ENCODE measurements at places on chromosomes 13 and 19.
A peak's percentile ranks its signal among the peaks of the same experiment; 100 is the strongest.

- DNase-seq, result no peak
These were observed 319.9 kb downstream of the ATP8A2 start for GRCh38 chr13:25691654-25692053.

DNA sequence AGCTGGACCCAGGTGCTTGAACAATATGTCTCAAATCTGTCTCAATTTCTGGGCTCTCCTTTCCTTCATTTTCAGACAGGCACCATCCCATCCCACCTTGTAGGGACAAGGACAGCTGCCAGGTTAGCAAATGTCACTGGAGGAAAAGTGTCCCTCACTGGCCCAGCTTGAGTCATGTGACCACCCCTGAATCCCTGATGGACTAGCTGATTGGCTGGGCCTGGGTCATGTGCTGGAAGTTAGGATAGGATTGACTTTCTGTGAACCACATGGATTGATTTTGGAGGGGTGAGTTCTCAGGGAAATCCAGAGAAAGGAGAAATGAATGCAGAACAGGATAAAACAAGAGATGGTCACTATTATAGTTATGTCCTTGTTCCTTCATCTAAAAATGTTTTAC, 28.2 kb upstream of the FXYD3 start:
- no peak for DNase-seq

DNA sequence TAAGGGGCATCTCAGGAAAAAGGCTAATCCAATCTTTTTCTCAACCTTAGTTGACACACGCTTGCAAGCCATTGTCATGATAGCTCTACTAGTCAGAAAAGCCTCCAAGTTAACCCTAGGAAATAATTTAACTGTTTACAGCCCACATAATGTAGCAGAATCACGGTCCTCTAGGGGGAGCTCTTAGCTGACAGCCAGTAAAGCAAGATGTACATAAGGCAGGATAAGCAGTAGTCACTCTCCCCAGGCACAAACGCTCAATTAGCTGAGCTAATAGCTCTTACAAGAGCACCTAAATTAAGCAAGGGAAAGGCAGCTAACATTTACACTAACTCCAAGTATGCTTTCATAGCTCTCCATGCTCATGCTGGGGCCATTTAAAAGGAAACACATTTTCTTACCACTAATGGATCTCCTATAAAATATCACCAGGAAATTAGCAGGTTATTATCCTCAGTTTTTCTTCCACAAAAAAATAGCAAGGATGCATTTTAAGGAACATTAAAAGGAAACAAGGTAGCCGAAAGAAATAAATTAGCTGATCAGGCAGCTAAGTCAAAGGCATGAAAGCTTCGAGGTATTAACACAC, 33.7 kb upstream of the ZSCAN5A start:
- no peak for DNase-seq

DNA sequence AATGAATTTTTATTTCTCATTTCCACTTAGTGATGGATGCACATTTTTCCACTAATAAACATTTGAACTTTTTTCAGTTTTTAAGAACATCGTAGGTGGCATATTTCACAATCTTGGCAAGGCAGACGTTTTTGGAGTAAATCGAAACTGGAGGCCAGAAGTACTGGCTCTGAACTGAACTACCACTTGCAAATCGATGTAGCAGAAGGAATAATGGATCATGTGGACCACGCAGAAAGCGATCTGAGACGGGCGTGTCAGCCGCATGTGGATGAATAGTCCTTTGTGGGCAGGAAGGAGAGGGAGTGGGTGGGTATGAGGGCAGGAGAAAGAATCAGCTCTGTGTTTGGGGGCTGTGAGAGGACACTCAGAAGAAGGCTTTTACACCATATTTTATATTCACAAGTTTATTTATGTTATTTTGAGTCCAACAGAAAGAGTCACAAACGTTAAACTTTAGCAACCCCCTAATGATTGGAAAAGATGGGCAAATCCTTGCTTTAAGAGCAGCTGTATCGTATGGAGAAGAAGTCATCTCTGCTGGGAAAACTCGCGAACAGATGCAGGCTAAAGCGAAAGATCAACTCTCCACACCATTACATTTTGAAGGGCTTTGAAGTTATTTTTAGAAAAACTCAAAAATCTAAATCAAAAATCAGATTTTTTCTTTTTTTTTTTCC, 90.5 kb downstream of the COL4A2 start:
- DNase-seq, result no peak

- no peak for DNase-seq
These were observed 56.3 kb downstream of the FOXO1 start for GRCh38 chr13:40609972-40610726.

DNA sequence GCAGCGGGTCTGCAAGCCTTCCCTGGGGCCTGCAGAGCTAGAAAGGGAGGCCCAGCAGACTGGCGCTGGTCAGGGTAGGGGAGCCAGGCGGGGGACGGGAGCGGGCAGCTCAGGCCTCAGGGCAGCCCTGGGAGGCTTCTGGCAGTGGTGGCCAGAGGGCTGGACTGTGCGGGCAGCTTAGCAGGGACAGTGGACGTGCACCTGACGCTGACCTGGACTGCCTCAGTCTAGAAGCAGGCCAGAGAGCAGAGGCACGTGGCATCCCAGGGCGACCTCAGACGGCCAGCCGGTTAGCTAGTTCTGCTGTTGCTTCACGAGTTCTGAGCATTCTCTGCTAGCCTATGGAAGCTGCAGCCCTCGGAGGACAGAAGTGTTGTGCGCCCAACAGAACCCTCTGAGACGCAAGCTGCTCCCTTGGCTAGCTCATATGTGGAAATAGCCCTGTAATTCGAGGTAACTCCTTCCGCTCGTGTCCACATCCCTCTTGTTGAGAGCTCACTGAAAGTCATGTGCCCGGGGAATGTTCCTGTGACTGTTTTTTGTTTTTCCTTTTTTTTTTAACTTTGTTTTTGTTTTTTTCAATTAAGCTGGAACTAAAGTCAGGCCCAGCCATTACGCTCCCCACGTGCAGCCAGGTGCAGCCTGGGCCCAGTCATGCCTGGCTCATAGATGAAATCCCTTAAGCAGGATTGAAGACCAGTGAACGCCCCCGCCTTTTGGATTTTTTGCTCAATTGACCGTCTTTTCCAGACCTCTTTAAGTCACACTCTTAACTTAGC, 1.9 kb upstream of the FAM174C start:
- DNase-seq, result no peak

GRCh38 chr19:7263521-7263920, 30.7 kb downstream of the INSR start:
- no peak for DNase-seq

DNA sequence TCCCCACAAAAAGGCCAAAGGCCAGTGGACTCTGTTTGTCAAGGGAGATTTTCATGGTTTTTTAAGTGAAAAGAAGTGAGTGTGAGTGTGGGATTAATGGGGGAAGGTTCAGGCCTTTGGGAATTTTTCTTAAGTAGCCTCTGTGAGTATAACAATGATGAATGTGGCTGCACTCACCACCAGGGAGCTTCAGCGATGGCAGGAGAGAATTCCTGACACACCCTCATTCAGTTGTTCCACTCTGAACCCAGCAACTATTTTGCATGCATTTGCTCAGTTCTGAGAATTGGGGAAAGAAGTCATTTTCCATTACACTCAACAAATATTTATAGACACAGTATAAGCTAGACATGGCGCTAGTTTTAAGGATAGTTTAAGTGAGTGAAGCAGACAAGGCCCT, 117.9 kb downstream of the CCNA1 start:
- no peak for DNase-seq

GRCh38 chr13:21846605-21847004, 175.7 kb downstream of the FGF9 start:
- DNase-seq, result no peak

GRCh38 chr19:2089001-2089711, 7.0 kb downstream of the MOB3A start:
- DNase-seq, result no peak

DNA sequence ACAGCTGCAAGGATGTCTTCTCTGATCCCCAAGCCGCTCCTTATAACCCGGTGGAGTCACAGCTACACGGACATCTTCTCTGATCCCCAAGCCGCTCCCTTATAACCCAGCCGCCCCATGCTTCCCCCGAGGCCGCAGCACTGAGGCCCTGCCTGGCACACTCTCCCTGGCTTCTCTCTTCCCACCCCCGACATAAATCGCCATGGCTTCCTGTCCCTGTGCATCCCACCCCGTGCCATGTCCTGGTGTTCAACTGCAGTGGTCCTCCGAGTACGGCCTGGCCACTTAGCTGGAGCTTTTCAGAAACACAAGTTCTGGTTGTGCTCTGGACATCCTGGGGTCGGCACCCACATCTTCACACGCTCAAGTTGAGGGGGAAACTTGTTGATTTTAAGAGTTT, 60.4 kb downstream of the RASA3 start:
- DNase-seq, result no peak

- DNase-seq, result peak; percentile 30
These were observed 748 bp downstream of the LMNB2 start for GRCh38 chr19:2455851-2456570.

- no peak for DNase-seq
These were observed 133.2 kb downstream of the FRY start for GRCh38 chr13:32164622-32165268.

DNA sequence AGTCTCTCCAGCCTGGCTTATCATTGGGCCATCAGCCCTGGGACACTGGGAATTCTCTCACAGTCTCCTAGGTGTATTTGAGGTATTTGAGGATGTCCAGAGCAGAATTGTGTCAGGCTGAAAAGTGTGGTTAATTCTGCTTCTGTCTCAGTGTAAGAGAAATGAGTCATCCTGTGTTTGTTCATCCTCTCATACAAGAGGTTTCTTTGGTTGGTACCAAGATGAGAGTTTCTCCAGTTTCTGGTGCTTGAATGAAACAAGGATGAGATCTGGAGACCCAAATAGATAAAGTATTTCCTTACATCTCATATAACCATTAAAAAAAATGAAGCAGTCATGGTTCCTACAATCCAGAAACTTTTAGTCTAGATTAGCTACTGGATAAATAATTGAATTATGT, 7.7 kb downstream of the ZNF253 start:
- no peak for DNase-seq

DNA sequence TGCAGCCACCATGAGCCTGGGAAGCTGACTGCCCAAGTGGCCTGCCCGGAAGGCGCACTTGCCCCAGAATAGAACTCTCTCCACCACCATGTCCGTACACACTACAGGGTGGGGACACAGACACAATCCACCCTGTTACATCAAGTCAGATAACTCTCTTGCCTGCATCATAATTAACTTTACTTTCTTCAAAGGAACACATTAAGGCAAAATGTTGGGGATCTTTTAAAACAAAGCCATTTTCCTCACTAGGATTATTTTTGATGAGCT, 23.3 kb upstream of the VSTM2B start:
- no peak for DNase-seq

DNA sequence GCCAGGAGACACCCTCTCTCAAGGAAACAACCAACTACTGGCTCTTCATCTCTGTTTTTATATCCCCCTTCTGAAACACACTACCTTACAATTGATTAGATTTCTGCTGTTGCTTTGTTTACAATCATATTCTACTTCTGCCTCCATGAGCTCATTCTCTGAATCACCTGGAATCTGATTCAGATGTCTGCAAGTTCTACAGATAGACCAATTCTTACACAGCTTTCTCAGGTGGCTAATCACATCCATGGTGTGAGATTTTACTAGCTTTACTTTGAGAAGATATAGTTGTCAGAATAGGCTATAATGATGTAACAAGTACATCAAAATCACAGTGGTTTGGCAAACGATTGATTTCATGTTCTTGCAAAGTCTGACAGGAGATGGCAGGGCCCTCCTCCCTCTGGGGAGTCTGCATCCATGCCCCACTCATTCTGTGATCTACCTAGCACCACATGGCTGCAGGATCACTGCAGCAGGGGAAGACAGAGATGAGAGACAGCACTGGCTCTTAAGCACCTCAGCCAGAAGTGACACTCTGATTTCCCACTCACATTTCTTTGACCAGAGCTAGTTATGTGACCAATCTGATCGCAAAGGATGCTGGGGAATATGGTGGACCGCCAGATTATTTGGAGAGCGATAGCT, 243.7 kb downstream of the FOXO1 start:
- DNase-seq, result no peak

DNA sequence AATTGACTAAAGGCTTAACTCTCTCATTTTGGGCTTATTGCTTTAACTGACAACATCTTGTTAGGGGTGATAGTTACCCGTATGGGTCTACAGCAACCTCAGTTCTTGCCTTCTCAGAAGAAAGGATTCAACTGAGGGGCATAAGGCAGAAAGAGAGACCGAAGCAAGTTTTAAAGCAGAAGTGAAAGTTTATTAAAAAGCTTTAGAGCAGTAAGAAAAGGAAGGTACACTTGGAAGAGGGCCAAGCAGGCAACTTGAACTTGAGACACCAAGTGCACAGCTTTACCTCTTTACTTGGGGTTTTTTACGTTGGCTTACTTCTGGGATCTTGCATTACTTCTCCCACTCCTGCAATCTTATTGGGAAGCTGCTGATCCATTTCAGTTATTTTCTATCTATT, 246.9 kb upstream of the PRR20A start:
- DNase-seq, result no peak

- DNase-seq, result no peak
These were observed 278.7 kb downstream of the KLF5 start for GRCh38 chr13:73337532-73337931.

DNA sequence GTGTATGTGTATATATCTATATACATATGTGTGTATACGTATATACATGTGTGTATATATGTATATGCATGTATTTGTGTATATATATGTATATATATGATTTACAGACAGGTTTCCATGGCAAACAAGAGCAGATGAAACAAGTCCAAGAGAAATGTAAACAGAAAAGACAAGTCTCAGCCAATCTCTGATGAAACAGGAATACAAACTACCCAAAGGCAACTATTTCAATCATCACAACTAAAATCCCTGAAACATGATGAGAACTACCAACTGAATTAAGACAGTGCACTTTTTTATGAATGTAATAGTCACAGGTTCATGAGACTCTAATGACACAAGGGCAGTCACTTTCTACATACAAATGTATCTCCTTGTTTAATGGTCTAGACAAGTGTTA, 140.2 kb downstream of the TNFRSF19 start:
- no peak for DNase-seq

DNA sequence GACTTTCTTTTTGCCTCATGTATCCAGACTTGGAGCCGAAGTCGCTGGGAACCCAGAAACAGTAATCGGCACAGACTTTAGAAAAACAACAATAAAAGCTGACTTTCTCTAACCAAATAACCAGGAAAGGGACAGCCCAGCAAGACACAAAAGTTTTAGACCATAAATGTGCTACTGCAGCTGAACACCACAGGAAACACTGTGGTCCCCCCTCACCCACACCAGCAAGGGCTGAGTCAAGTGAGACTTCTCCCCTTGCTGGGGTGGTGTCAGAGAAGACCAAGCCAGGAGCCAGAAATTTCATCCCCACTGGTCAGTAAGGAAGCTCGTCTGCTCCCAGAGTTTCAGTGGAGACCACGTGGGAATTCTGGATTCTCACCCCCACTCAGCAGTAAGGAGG, 70.6 kb downstream of the ESD start:
- no peak for DNase-seq

- peak; percentile 24 for DNase-seq
These were observed 5.7 kb downstream of the ATP4A start for GRCh38 chr19:35557539-35558399.

- no peak for DNase-seq
These were observed 227.1 kb downstream of the GGACT start for GRCh38 chr13:100361504-100361903.

Measured in T-helper 2 cell (primary cell).